ENCODE measurements at places on chromosomes 2 and 18.

DNA sequence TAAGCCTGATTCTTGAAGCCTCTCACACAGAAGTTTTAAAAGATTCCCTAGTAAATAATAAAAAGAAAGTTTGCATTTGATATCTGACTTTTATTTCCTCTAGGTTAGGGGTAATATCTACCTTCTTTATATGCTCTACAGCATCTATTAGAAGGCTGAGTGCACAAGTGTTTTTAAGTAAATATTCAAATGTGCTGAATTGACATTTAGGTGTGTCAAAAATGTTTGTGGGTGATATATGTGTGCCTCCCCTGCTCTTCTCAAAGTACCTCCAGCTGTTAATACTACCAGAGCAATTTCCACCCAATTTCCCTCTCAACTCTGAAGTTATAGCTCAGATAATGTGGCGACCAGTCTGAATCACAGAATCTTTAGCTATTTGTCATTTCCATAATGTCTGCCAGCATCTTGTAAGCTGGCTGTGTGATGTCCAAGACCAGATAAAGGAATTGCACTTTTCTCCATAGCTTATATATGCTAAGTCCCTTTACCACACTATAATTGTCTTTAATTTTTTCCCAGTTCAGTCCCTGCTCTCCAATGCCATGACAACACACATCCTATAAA, 24.4 kb upstream of the ERMN start:
- no peak for DNase-seq

DNA sequence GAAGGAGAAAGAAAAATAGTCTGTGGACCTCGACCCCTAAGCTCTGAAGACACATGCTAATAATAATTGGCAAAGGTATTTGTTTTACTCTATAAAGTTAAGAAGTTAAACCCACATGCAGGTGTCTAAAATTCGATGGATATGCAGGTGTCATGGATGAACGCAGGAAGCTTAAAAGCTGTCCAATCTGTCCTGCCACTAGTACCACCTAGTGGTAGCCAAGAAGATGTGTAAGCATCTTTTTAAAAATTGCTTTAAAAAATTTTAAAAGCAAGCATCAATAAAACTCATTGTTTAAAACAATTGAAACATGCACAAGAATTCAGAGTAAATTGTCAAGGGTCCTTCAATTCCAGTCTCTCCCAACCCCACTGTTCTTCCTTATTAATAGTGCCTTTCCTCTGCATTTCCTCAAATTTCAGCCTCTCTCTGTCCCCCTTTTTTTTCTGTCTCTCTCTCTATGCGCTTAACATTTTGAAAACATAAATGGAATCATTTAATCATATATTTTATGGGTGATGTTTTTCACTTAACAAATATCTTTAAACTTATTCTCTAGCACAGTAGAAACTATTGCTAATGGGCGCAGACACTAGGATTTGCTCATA, 30.6 kb upstream of the PPP3R1 start:
- no peak for DNase-seq

DNA sequence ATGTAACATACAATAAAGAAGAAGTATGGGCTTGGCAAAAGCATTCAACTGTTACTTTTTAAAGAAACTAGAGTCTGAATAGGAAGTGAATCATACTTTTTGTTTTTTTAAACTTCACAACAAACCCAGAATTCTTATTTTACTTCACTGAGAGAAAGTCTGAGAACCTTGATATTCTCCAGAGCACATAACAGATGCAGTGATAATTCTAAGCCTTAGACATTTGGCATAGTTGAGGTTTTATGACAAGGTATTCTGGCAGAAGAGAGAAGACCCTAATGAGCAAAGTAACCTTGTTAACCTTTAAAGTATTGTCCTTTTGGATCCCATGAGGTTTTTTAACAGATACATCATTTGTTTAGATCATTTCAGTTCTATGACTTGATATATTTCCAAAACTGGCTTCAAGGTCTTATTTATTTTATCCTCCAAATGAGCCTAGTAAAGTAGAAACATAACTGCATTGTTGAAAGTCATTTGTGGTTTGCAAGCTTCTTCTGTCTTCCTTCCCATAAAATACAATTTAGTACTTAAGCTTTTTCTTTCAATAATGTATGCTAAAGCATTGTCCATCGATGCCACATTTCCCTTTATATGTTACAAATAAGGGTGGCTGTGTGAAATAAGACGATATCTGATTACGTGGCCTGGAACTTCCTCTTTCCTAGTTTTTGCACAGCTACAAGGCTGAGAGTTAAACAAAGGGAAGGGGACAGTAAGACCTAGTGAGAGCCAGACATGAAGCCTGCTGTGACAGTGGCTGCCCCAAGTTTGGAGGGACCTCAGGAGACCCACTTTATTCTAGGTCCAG, 86.1 kb upstream of the ITPRID2 start:
- DNase-seq: no peak

- no peak for DNase-seq
Observed at GRCh38 chr2:209334188-209335017, 89.4 kb upstream of the MAP2 start.

DNA sequence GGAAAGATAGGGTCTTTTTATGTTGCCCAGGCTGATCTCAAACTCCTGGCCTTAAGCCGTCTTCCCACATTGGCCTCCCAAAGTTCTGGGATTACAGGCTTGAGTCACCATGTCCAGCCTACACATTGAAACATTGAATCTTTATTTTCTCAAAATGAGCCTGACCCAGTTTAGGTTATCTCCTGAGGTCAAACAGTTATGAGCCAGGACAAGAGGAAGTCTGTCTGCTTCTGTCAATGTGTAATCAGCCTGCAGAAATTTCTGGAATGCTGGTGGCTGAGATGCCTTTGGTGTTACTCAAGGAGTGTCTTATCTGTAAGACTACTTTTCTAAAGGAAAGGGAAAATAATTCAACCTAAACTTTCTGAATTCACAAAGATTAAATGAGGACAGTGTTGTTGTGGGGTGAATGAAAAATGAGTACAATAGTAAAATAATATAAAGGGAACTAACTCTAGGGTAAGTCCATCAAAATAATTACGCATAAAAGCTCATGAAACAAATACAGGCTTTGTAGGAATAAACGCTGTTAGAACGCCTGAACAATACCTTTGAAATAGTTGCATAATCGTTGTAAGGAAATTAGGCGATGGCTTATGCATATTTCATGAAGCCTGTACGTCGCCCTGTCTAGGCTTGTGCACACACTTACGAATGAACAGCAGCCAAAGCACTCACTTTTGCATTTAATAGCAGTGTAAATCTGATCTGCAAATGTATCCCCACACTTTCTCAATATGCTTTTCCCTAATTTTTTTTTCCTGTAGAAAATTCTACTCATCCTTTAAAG, 260.8 kb downstream of the RDH14 start:
- no peak for DNase-seq

DNA sequence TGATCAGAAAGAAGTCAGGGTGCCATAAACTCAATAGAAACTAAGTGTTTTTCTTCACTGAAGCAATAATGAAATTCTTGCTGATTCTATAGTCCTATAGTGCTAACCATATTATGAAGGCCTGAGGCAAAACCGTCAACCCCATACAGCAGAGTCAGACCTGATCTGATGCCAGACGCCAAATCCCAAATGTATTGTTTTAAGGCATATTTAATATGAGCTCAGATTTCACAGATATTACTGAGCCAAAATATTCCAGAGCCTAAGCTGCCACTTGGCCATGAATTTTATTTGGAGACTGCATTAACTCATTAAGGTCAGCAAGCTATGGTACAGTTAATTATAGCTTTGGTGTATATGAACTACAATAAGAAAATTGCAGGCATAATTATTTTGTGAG, 53.4 kb downstream of the SCN1A start:
- no peak for DNase-seq

DNA sequence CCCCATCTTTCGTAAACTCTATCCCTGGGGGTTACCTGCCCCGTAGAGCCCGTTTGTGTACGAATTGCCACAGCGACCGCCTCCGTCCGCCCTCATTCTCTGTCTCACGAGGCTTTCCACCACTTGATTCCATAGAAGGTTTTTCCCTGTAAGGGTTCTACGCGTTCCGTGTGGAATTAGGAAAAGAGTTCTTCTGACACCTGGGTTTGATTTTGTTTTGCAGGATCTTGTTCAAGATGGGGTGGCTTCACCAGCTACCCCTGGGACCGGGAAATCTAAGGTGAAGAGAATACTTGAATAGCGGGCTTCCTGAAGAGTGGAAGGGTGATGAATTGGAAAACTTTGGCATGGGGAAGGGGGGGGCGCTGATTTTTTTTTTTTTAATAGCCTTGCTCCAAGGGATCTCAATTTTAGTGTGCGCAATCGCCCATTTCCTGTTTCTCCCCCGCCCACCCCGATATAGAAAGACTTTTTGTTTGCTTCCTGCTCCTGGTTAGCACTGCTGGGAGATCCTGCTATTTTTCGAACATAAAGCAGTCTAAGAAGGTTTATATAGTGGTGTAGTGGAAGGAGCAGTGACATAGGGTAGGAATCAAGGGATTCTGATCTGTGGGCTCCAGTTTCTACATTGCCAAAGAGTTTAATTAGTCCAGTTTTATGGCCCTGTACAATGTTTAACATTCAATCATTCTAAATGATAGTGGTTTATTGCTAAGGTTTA, 564 bp downstream of the GCC2 start:
- no peak for DNase-seq

DNA sequence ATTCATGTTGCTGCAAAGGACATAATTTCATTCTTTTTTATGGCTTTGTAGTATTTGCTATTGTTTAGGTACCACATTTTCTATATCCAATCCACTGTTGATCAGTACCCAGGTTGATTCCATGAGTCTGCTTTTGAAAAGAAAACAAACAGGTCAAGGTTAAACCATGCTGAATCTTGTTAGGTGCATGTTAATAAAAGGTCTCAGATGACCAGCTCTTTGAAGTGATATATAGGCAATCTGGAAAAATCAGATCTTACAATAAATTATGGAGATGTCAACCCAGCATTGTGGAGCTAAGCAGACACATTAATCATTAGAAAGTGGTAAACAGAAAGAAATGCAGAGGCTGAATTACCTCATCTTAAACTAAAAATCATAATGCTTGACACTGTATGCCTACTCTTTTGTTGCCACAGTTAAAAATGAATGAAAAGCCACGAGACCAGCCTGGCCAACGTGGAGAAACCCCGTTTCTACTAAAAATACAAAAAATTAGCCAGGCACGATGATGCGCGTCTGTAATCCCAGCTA, 246.0 kb downstream of the CTNNA2 start:
- no peak for DNase-seq

DNA sequence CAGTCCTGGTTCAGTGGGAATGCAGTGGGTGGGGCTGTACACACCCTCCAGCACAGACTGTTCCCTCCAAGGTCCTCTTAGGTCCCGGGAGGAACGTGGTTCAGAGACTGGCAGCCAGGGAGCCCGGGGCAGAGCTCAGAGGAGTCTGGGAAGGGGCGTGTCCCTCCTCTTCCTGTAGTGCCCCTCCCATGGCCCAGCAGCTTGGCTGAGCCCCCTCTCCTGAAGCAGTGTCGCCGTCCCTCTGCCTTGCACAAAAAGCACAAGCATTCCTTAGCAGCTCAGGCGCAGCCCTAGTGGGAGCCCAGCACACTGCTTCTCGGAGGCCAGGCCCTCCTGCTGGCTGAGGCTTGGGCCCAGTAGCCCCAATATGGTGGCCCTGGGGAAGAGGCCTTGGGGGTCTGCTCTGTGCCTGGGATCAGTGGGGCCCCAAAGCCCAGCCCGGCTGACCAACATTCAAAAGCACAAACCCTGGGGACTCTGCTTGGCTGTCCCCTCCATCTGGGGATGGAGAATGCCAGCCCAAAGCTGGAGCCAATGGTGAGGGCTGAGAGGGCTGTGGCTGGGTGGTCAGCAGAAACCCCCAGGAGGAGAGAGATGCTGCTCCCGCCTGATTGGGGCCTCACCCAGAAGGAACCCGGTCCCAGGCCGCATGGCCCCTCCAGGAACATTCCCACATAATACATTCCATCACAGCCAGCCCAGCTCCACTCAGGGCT, 17.5 kb upstream of the FAHD2A start:
- no peak for DNase-seq

- DNase-seq: no peak
Observed at GRCh38 chr18:31246460-31246859, 71.5 kb upstream of the DSG1 start.

DNA sequence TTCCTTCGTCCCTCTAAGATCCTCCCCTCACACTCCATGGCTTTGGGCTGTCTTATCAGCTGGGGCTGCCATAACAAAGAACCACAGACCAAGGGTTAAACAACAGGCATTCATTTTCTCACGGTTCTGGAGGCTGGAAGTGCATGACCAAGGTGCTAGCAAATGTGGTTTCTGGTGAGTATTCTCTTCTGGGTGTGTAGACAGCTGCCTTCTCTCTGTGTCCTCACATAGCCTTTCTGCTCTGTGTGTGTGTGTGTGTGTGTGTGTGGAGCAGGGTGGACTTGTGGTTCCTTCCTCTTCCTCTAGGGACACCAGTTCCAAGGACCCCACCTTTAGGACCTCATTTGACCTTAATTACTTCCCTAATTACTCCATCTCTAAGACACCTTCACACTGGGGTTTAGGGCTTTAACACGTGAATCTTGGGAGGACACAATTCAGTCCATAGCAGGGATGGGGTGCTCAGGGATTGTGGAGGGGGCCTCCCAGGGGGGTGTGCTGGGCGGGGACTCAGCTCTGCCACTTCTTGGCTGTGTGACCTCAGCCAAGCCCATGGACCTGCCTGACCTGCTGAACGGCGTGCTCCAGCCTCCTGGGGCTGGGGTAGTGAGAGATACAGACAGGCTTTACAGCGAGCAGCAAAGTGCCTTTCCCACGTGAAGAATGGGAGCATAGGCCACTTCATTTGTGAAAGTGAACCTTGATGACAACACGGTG, 38.0 kb downstream of the ACKR3 start:
- no peak for DNase-seq

DNA sequence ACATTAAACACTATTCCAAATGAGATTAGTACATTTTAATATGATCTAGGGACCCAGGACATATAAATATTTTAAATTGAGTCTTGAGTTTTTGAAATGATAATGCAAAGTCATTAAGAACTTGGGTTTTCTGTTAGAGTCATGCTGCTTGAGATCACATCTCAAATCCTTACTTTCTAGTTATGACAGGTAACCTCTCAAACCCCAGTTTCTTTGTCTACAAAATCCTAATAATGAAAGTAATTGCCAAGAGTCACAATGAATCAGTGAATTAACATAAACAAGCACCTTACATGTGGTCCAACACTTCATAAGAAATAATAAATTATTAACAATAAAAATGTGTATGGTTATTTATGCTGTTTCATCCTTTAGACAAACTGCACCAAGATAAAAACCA, 607.6 kb downstream of the LRP1B start:
- no peak for DNase-seq

GRCh38 chr18:46333431-46334135, 229.4 kb downstream of the HAUS1 start:
- no peak for DNase-seq

- DNase-seq: no peak
Observed at GRCh38 chr18:54466248-54467005, 108.7 kb downstream of the C18orf54 start.

DNA sequence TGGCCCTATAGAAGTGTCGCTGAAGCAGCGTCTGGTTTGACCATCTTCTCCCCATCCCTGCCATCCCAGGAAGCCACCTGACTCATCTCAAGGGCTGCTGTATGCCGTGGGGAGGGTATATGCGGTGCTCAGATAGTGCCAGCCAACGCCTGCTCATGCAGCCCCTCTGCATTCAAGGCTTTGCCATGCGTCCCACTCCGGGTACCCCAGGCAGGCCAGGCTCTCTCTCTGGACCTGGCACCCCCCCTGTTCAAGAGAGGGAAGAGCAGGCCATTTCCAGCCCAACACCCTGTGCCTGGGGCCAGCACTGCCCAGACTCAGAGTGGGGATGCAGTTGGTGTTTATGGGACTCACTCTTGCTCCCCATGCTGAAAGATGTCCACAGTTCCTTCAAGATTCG, 130.0 kb downstream of the GLI2 start:
- DNase-seq: no peak

Measured in stimulated activated CD8-positive, alpha-beta memory T cell treated with anti-CD3 and anti-CD28 coated beads, Interleukin-4, amount 100 ng/mL, for 1 hour (primary cell).